ENCODE measurements at places on chromosomes 5 and 9.

GRCh38 chr5:158821331-158821730 lies 278.4 kb downstream of the EBF1 start:
- no peak for DNase-seq

- no peak for DNase-seq
Measured at GRCh38 chr9:10479172-10479571, 133.6 kb downstream of the PTPRD start.

GRCh38 chr9:4887556-4887955 lies 94.8 kb downstream of the RCL1 start:
- DNase-seq = no peak

GRCh38 chr5:68289498-68289897 lies 73.9 kb downstream of the PIK3R1 start:
- no peak for DNase-seq

DNA sequence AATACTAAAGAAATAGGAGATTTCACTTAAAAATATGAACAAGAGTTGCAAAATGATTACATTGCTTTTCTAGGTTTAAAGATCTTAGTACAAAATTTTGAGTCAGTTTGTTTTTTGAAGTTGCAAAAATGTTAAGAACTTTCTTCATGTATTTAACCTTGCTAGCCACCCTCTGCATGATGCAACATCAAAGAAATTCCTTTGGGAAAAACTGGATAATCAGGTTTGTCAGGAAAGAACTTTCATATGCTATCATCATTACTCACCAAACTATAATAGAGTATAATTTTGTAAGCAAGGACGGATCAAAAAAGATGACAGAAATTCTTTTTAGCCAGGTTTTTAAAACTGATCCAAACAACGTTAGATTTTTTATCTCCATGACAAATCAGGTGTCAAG lies 116.9 kb upstream of the MRPS30 start:
- no peak for DNase-seq

- DNase-seq = no peak
Measured at GRCh38 chr5:95664204-95664786, 17.7 kb downstream of the RFESD start.

DNA sequence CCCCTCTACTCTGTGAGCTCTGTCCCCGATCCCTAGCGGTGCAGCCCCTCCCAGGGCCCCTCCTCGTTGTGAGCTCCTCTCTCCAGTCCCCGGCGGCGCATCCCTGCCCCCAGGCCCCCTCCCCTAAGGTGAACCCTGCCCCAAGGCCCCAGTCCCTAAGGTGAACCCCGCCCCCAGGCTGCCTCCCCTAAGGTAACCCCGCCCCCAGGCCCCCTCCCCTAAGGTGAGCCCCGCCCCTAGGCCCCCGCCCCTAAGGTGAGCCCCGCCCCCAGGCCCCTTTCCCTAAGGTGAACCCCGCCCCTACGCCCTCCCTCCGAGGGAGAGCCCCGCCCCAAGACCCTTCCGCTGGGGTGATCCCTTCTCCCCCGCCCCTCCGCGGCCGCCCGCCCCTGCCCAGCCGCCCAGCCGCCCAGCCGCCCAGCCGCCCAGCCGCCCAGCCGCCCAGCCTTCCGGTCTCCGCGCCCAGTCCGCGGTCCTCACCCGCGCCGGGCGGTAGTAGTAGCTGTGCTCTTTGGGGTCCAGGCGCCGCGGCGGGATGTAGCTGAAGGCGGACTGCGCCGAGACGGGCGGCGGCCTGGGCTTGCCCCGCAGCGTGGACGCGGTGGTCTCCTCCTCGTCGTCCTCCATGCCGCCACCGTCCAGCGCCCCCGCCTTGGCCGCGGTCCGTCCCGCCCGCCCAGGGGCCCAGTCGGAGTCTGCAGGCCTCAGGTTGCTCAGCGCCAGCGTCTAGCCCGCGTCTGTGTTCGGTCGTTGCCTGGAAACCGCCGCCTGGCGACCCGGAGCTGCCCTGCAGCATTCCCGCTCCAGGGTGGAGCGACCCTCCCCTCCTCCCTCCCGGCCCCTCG lies at the start of gene CFAP90:
Gene CFAP90, minus strand, starts transcription at position 739 of the 845 bp plus-strand sequence. Its CDS starts 112 bp downstream, at position 627.
- no peak for DNase-seq

GRCh38 chr5:146529984-146530383 lies 14.0 kb upstream of the GPR151 start:
- DNase-seq = no peak

DNA sequence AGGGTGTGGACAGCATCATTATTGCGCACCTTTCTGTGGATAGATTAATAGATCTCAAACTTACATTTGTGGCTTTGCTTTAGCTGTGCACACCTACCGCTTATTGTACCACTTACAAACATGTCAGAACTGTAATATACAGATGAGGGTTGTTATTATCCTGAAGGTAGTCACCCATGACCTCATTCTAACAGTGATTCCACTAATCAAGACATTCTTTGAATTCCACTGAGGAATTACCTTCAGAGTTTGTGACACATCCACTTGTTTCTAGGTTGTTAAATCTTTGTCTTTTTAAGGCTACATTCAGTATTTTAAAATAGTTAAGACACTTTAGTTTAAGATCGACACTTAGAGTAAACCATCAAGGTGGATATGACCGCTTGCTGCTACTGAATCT lies 7.8 kb downstream of the KCNV2 start:
- DNase-seq = no peak

DNA sequence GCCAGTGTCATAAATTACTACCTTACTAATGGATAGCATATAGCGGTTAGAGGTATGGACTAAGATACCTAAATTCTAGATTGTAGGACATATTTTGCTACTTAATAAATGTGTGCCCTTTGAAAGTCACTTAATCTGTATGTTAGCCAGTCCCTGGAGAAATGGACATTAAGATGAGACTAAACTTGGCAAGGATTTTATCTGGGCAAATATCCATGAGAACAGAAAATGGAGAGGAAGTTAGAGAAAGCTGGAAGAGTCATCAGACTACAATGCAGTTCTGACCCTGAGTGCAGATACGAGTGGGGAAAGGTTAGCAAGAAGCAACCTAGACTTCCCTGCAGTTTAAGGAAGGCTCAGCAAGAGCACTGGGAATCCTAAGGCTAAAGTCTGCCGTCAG lies 33.0 kb downstream of the TBCA start:
- no peak for DNase-seq

GRCh38 chr5:152193391-152194107 lies 211.5 kb downstream of the NMUR2 start:
- no peak for DNase-seq

DNA sequence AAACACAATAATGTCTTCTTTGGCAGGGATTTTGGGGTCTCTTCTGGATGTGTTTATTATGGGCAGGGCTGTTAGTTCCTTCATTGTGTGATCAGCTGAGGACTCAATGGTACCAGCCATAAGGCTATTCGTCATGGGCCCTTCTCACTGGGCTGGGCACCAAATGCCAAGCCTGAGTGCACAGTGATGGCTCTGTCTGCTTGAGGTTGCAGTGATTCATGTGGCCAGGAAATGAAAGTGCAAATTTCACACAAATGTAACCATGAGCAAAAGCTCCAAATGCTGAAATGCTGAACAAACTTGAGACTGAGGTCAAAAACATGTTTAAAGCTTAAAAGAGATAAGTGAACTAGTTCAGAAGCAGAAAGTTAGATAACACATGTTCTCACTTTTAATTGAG lies 191.0 kb downstream of the TARS1 start:
- no peak for DNase-seq

DNA sequence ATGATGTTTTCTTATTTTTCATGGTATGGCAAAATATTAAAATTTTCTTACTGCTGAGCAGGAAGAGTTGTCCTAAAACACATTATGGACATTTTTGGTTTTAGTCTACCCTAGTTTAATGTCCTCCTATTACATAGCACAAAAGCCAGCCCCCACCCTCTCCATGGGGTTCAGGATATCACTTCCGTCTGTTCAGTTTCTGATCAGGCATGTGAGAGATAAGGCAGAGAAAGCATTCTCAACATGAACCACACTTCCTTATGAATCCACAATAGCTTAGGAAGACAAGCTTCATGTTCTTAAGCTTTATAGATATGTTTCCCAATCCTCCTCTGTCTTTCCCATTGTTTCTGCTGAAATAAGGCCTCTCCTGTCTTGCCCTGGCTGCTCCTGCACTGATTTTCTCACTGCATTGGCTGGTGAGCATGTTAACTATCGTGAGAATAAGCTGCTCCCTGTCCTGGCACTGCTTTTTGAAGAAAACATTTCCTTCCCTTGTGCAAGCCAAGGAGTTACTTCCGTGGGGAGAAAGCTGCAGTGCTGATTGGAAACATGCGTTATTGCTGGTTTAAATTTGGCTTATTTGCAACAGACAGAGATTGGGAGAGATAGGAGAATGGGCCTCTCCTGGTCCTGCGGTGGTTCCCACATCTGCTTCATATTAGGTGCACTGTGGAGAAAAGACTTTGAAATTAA lies 260.3 kb upstream of the RPS23 start:
- DNase-seq = no peak

DNA sequence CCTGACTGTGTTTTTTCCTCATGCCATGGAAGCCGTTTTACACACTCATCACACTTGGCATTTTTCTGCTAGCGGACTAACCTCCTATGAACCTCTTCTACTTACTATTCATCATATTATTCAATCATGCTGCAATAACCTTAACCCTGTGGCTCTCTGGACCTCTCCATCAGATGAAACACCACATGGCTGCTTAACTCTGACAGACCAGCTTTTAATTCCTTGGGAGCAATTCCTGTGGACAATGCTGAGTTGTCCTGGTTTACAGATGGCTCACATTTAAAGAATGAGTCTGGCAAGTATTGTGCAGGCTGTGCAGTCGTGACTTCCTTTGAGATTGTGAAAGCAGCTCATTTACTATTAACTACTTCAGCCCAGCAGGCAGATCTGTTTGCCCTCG lies 9.0 kb downstream of the OR1J1 start:
- DNase-seq = no peak

- no peak for DNase-seq
Measured at GRCh38 chr9:13209498-13209897, 70.0 kb downstream of the MPDZ start.

- DNase-seq = no peak
Measured at GRCh38 chr9:96867079-96867804, 12.9 kb upstream of the ZNF782 start.

DNA sequence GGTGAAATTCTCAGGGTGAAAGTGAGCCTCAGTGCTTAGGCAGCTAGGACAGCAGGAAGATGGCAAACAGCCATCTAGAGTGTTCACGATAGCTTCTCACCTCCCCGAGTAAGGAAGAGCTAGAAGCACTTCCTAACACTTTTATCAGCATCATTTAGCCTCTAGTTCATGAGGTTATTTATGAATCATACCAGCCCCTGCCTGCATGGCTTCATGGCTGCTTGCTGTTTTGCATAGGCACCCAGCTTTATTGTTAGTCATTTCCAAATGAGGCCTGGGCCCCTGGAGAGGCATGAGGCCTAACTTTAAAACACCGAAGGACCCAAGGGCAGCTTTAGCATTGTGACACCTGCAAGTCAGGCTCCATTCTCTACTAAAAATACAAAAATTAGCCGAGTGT lies 134.9 kb upstream of the PANK3 start:
- no peak for DNase-seq

- DNase-seq = no peak
Measured at GRCh38 chr9:137827908-137828526, 49.6 kb upstream of the CACNA1B start.

DNA sequence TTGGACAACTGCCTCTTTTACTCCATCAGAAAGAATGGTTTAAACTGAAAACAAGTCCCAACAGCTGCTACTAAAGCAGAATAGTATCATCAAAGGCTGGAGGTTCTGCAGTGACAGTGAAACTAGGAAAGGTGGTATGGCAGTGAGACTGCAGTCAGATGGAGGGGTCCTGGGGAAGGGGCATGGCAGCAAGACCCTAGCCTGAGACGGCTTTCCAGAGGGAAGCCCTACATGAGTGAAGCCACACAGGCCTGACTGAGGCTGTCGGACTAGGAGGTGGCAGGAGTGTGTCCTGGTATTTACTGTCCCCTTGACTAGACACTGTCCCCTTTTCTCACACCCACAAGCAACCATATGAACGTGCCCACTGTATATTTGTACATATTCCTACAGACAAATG lies 40.4 kb upstream of the IPPK start:
- DNase-seq = no peak

- no peak for DNase-seq
Measured at GRCh38 chr5:9622971-9623421, 7.2 kb downstream of the TAS2R1 start.

DNA sequence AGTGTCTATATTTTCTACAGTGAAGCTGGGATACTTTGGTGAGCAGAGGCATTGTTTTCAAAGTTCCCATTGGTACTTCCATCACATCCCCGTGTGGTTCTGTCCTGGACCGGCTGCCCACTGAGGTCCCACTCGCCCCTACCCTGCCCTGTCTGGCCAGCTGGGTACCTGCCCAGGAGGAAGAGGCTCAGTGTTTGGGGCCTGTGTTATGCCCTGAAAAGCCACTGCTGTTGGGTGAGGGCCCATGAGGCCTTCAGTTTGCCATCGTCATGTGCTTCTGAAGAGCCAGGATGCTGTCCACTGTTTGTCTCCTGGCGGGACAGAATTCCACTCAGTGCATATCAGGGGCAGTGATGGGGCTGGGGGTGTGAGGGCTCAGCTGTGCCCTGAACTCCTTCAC lies 2.6 kb upstream of the CEP72 start:
- no peak for DNase-seq

DNA sequence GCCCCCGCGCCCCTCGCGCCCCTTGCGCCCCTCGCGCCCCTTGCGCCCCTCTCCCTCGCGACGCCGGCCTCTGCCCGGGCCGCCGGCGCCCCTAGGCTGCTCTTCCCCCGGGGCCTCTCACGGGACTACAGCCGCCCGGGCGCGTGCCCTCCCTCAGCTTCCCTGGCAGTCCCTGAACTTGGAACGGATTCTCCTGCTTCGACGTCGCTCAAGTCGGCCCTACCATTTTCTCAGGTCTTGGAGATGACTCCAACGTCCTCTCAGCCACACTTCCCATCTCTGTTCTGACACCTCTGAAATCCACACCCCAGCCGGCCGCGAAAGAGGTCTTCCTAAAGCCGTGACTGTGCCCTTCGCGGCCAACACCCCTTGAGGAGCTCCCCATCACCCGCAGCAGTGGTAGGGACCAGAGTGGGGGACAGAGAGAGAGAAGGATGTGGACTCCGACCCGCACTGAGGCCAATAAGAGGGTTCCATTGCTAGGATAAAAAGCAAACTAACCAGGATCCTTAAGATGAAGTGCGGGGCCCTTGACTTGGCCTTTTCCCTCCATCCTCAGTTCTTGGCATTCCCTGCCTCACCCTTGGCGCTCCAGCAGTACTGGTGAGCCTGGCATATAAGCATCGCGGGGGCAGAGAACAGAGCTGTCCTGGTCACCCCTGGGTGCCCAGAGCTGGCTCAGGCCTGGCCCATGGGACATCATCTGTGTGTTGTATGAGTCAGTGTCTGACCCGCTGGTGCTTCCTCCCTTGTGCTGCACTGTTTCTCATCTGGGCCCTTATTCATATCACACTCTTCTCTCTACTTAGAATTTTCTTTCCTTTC lies 38.6 kb upstream of the GARNL3 start:
- no peak for DNase-seq

- DNase-seq = no peak
Measured at GRCh38 chr9:97348871-97349270, 41.4 kb downstream of the CCDC180 start.

GRCh38 chr9:71774920-71775319 lies 6.6 kb upstream of the CEMIP2 start:
- no peak for DNase-seq
